HuH-7 (cell line): ENCODE measurements at places on chromosomes 2 and 18.

DNA sequence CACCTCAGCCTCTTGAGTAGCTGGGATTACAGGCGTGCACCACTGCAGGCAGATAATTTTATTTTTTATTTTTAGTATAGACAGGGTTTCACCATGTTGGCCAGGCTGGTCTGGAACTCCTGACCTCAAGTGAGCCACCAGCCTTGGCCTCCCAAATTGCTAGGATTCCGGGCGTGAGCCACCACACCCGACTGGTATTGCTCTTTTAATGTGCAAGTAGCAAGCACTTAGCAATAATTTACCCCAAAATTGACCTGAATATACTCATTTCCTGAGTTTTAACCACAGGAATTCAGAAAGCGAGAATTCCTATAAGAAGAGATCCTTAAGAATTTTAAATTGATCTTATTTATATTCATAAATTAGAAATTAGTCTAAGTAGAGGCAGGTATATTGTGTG is 169.1 kb downstream of the CDH2 start:
- no peak for DNase-seq

DNA sequence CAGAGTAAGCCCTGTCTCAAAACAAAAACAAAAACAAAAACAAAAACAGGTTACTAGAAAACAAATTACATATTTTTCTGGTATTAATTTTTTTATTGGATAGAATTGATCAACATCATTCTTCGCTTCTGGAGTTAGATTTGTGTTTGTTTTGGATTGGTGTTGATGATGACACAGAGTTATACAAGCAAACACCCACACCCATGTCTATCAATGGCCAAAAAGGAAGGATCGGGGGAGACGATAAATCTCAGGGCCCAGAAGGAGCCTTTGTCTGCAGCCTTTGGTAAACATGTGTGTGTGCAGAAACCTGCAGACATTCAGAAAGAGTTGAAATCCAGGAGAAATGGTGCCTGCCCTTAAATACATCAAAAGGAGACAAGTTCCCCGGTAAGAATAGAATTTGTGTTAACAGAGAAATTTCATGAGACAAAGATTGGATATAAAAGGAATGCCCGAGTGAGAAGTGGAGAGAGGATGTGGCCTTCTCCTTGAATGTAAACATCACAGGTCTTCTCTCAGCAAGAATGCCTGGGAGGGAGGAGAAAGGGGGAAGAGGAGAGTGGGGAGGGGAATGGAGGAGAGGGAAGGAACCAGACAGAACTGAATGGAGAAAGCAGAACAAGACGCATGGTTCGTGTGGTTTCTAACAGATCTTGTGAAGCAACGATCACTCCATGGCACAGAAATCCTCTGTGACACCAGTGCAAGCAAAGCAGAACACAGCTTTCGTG is 40.4 kb upstream of the TMEM178A start:
- no peak for DNase-seq

- no peak for DNase-seq
These were observed 51.4 kb downstream of the BCL2 start for GRCh38 chr18:63267975-63268721.

DNA sequence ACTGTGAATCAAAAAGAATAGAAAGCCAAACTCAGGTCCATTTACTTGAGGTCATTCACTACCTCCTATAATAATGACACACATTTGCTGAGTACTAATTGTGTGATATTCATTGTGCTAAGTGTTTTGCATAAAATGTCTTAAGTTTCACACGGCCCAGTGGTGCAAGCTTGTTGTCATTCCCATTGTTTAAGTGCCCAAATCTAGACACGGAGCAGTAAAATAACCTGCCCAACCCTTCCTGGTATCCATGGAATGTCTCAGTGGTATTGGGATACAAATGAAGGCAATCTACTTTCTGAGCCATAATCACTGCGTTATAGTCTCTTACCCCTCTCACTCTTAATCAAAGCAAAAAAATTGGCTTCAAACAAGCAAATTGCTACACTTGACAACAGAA is 233.3 kb downstream of the NCKAP5 start:
- DNase-seq = no peak

- DNase-seq = no peak
These were observed 470.8 kb upstream of the TNP1 start for GRCh38 chr2:217330647-217331046.

DNA sequence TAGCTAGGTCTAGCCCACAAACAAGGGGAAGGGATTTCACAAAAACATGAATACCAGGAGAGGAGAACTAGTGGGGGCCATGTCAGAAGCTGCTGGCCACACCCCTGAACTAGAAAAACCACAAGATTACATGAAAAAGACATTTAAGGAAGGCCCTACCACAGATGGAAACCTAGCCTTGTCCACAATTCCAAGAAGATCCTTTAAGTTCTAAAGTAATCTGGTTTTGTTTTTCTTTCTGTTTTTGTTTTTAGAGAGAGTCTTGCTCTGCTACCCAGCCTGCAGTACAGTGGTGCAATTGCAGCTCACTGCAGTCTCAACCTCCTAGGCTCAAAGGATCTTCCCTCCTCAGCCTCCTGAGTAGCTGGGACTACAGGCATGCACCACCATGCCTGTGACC is 34.2 kb upstream of the CAB39 start:
- DNase-seq = no peak

- no peak for DNase-seq
These were observed 46.0 kb upstream of the MTIF2 start for GRCh38 chr2:55314985-55315384.

DNA sequence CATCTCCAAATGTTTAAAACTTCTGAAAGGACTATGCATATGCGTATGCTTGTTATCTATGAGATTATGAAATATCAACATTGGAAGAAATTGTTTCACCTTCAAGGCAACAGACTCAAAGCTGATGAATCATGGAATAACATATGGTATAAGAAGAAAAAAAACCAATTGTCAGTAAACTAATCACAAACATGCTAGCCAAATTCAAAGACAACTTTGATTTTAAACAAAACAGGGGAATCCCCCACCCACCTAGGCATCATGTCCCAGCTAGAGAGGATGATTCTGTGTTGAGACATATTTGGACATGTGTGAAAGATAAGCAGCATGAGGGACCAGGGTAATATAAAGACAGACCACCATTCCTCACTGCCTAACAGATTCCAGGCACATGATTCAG is 147.7 kb downstream of the WDPCP start:
- no peak for DNase-seq

DNA sequence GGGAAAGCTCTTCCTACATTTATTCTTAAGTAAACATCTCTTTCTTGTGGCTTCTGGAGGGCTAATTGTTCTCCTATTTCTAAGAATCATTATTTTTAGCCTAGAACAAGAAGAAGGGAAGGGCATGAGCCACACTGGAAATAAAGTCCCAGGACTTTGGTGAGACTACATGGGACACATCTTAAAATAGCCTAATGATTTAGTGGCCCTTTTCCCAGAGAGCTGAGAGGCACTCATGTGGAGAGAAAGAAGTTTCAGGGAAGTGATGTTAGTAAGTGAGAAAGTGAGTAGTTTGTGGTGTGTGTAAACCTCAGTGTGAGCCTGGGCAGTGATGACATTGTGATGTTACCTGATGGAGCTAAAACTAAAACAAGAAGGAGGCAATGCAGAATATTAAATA is 14.6 kb downstream of the ITGA4 start:
- no peak for DNase-seq

DNA sequence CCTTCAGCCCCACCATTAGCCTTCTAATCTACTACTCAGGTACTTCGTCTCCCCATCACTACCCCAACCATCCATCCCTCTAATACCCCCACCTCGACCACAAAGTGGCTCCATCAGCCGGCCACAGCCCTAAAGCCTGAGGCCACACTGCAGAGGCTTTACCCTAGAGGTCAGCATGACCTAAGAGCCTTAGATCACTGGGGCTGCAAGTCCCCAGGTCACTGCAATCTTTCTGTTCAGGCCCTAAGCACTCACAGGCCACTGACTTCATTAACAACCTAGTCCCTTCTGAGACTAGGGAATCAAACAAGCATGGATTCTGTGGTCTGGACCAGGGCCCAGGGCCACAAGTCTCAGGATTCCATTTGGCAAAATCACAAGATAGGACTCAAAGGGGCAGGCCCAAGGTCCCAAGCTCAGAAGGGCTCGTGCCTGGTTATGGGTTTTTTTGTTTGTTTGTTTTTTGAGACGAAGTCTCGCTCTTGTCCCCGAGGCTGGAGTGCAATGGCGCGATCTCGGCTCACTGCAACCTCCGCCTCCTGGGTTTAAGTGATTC is 37.0 kb upstream of the PKDCC start:
- no peak for DNase-seq

DNA sequence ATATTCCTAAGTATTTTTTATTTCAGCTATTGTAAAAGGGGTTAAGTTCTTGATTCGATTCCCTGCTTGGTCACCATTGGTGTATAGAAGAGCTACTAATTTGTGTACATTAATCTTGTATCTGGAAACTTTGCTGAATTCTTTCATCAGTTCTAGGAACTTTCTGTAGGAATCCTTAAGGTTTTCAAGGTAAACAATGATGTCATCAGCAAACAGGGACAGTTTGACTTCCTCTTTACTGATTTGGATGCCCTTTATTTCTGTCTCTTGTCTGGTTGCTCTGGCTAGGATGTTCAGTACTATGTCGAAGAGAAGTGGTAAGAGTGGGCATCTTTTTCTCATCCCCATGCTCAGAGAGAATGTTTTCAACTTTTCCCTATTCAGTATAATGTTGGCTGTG is 252.7 kb downstream of the NR4A2 start:
- DNase-seq = no peak

DNA sequence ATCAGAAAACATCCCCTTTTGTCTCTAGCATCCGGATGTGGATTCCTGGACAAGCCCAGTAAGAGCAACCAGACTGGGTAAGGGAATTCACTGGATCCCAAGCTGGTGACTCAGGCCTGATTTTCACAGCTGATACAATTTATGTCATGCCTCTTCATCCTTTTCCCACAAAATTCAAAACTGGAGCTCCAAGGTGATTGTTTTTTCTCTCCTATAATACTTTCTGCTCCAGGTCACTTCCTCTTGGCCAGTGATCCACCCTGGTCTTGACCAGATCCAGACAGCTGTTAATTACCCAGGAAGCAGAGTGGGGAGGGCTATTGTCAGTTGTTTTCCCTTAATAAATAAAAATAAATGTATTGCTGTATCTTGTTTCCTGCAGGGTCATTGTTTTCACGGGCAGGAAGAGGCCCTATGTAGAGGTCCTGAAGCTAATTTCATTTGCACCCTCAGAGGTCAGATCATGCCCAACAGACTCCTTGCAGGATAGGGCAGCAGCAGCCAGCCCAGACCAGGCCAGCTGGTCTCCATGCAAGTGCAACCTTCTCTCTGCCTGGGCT is 57.6 kb downstream of the EVA1A start:
- DNase-seq = no peak

DNA sequence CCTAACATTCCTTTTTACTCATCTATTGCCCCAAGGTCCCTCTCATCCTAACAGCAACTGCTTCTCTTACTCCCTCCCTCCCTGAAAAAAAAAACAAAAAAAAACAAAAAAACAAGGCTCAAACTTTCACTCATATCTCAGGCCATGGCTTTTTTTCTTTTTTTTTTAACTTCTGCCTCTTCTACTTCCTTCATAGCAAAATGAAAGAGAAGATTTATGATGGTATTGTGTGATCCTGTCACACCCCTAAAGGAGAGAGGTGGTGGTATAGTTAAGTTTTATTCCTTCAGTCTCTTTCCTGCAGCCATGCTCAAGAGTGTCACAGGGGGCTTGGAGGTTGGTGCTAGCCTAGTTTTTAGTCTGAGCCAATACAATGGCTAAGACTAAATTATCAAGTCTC is 21.5 kb upstream of the EPC2 start:
- DNase-seq = no peak

DNA sequence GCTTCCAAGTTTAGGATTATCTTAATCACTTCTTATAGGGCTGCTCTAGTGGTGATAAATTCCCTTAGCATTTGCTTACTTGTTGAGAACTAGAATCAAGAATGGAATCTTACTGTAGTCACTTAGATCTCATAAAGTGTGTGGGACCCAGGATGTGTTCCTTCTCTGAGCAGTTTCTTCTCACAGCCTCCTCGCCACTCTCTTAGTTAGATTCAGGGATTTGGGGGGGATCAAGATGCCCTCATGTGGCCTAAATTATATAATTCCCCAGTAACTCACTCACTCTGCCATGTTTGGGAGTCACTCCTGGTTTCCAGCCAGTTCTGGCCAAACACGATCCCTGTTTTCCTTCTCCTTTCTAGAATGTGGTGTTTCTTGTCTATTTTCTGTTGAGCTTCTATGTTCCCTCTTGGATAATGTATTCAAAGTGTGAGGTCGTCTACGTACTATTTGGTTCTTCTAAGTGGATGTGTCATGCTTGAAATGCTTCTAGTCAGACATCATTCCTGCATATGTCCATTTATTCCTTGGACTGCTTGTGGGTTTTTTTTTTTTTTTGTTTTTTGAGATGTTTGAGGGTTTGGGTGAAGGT is 414.9 kb upstream of the SYT4 start:
- DNase-seq = no peak

- DNase-seq = no peak
These were observed 35.0 kb downstream of the CERKL start for GRCh38 chr2:181621779-181622490.

DNA sequence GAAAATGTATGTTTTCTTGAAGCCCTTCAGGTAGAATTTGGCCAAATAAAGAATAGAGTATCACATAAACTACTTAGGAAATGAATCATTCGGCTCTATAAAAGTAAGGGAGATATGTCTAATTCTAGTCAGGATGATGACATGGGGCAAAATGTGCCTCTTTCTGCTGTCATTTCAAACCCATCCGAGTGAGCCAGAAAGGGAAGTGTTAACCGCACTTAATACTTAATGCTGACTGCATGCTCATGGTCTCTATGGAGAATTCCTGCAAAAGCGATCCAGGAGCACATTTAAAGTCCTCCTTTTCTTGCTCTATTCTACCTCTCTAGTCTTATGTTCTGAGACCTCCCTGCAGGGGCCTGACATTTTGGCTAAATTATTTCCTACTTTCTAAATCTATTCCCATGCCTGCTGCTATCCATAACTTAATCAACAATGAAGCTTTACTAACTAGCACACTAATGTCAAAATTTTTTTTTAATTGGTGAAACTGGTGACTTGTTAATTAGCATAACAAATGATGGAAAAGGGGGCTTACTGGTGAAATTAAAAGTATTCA is 127.4 kb downstream of the CDC42EP3 start:
- DNase-seq = no peak

- no peak for DNase-seq
These were observed 17.5 kb downstream of the AP1S3 start for GRCh38 chr2:223819891-223820290.

DNA sequence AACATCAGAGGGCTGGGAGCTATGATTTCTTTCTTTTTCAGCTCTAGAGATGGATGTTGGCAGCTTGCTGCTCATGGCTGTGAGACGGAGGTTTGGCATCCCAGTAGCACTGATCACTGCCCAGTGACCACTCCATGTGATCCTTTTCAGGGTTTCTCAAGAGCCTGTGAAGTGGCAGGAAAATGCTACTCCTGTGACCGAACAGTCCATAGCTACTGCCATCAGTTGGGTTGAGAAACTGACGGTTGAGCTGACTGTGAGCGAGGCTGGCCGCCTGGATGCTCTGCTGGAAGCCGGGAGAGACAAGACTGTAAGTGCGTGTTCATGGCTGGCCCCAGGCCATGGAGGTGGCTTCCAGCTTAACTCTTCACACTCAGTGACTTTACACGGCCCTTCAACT is 34.2 kb downstream of the VWA3B start:
- no peak for DNase-seq

GRCh38 chr2:241895712-241896641 is 26.4 kb downstream of the RTP5 start:
- DNase-seq = peak; percentile 82

GRCh38 chr2:189549449-189549832 is 31.1 kb downstream of the SLC40A1 start:
- DNase-seq = no peak
